SJSA1 (cell line): ENCODE measurements at places on chromosomes 3 and 15. TPM values are rescaled to one million over a fixed set of nuclear protein-coding genes. Genes with fewer than 3 reads are reported as not detected.
A peak's percentile ranks its signal among the peaks of the same experiment; 100 is the strongest.

The GUCA1C gene
- total RNA-seq, result not detected in 2 replicates

The VEPH1 gene
- total RNA-seq, result 1.7 and 14.3 TPM in 2 replicates

The ADAMTS9 gene
- 4.0 and 5.6 TPM in 2 replicates for total RNA-seq

The LRRK1 gene
- 0.75 and 3.7 TPM in 2 replicates for total RNA-seq

DNA sequence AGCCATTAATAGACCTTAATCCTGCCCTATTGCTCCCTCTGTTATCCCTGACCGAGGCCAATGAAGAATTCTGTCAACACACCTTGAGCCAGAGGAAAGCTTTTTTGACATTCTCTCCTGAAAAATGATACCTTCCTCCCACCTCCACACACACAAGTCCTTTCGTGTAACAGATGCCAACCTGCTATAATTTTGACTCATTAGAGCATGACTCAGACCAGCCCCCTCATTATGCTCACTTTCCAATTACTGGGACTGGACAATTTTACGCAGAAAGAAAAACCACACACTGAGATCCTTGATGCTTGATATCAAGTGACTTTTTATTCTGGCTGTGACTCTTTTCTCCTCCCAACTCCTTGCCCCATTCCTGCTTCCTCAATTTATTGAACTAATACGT is 50.9 kb downstream of the LSAMP start:
- no peaks in the 10 kb centered on the region for H3K36me3 ChIP-seq
- no peak for DNase-seq
- no peaks in the 10 kb centered on the region for H3K4me1 ChIP-seq

- no peak for DNase-seq
- no peak overlapping the region for H3K27ac ChIP-seq
- H3K36me3 ChIP-seq, result no peaks in the 10 kb centered on the region
- peaks cover 4% of the 10 kb centered on the region; the same call in 1 of the 2 replicates for H3K4me1 ChIP-seq
- H3K27me3 ChIP-seq, result no peaks in the 10 kb centered on the region
Observed at GRCh38 chr3:128173849-128174248, 20.6 kb downstream of the EEFSEC start.

- DNase-seq, result no peak
- H3K27ac ChIP-seq, result no peak overlapping the region
- no peaks in the 10 kb centered on the region for H3K4me1 ChIP-seq
- no peaks in the 10 kb centered on the region for H3K27me3 ChIP-seq
- no peak overlapping the region for H3K4me3 ChIP-seq
- H3K36me3 ChIP-seq, result no peaks in the 10 kb centered on the region
Observed at GRCh38 chr3:74036102-74036501, 411.4 kb upstream of the PDZRN3 start.

DNA sequence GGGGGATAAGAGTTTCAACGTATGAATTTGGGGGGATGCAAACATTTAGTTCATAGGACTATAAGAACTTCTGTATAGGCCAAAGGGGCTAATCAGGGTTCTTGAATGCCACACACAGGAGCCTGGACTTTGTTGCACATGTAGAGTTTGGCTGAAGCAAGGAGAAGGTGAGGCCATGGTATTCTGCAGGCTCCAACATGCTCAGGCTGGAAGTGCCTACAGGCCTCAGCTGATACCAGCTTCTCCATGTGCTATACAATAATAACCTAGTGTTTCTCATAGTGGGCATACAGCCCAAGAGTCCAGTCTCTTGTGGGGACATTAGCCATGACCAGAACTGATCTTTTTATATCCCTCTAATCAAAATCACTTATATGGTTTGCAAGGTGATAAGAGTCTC is 399.7 kb upstream of the MCTP2 start:
- no peaks in the 10 kb centered on the region for H3K36me3 ChIP-seq
- DNase-seq, result no peak
- no peak overlapping the region for H3K4me3 ChIP-seq
- H3K27ac ChIP-seq, result no peak overlapping the region

DNA sequence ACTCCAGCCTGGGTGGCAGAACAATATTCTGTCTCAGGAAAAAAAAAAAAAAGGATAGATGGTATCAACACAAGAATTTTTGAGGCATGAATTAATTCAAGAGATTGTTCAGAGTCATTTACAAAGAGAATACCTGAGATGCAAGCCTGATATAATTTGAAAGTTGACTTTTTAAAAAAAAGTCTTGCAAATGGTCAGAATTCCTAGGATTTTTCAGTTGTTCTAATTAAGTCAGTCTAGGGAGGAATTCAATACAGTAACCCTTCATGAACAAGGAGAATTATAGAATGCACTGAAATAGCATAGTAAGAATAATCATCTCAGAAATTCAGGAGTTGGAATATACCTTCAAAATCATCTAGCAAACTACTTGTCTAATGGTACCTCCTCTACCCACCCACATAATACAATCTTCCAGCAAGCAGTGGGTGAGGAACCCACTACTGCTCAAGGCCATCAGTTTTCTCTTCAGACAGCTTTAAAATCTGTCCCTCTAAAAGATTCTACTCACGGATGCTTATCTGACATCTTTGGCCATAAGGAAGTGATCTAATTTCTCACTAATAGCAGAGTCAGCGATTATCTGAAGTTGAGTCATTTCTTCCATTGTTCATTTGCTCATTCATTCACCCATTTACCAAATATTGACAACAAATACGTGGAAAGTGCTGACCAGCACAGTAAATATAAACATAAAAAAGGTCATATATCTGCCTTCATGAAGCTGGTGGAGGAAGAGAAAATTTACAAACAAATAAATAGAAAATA is 159.6 kb downstream of the GREM1 start:
- peaks cover 18% of the 10 kb centered on the region for H3K4me1 ChIP-seq
- H3K36me3 ChIP-seq, result no peaks in the 10 kb centered on the region
- peak overlapping the region; percentile 45 for H3K27ac ChIP-seq
